Endothelial cell (in vitro differentiated cells): ENCODE measurements at places on chromosomes 11 and 22. TPM values are rescaled to one million over a fixed set of nuclear protein-coding genes. Genes with fewer than 3 reads are reported as not detected.

- DNase-seq: peak; percentile 66
These were observed 90.8 kb upstream of the SHANK2 start for GRCh38 chr11:71342951-71343827.

DNA sequence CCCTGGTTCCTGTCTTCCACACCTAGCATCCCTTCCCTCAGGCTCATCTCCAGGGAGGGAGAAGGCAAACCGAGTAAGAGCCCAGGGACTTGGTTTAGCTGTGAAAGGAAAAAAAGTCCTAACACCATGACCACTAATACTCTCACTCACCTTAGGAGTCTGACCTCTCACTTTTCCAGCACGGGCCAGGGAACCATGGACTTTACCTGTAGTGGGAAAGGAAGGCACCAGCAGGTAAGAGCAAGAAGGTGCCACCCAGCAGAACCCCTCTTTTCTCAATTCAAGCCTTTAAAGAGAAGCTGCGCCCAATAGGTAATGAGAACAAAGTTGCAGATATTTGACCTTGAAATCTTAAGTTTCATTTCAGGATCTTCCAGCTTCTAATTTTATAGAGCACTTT lies 1.1 kb downstream of the FAU start:
- DNase-seq: no peak

- no peak for DNase-seq
These were observed 74.3 kb downstream of the BRD1 start for GRCh38 chr22:49753276-49753890.

- DNase-seq: no peak
These were observed 3.8 kb downstream of the CFL1 start for GRCh38 chr11:65854161-65854592.

- no peak for DNase-seq
These were observed 387.3 kb downstream of the NELL1 start for GRCh38 chr11:21056644-21057043.

DNA sequence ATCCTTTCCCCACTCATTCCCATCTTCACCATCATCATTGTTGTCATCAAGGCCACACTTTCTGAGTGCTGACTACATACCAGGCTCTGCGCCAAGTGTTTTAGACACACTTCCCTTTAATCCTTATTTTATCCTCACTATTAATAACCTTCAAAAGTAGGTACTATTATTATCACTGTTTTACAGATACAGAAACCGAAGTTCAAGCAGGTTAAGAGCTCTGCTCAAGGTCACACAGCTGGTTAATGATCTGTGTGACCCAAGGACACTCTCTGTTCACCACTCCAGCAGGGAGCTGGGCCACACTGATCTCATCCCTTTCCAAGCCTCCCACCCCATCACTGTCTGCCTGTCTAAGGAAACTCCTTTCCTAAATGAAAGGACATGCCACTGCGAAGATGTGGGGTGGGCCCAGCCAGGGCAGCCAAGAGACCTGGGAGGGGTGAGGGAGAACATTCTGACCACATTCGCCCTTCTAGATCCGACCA lies 17.2 kb upstream of the TSKU start:
- DNase-seq: no peak

The TMPRSS5 gene
- 2.7 TPM for total RNA-seq

The KCNJ11 gene
- total RNA-seq: 0.46 TPM

The HTATIP2 gene
- total RNA-seq: 18.1 TPM

The TRIM22 gene
- 1.2 TPM for total RNA-seq
